Tongue (tissue), 3 donors: ENCODE measurements at places on chromosomes 5 and 9. TPM values are rescaled to one million over a fixed set of nuclear protein-coding genes. Genes with fewer than 3 reads are reported as not detected.

- no peak for DNase-seq
Measured at GRCh38 chr5:980001-980588, 28.5 kb upstream of the NKD2 start.

DNA sequence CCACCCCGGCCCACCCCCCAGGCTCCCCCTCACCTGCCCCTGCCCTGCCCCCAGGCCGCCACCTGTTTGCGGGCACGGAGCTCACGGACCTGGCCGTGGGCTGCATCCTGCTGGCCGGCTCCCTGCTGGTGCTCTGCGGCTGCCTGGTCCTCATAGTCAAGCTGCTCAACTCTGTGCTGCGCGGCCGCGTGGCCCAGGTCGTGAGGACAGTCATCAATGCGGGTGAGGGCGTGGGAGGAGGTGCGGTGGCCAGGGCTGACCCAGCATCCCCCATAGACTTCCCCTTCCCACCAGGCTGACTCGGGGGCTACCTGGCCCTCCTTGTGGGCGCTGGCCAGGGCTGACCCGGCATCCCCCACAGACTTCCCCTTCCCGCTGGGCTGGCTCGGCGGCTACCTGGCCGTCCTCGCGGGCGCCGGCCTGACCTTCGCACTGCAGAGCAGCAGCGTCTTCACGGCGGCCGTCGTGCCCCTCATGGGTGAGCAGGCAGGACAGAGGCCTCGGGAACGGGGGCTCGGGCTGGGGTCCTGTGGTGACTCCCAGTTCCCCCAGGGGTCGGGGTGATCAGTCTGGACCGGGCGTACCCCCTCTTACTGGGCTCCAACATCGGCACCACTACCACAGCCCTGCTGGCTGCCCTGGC lies 3.5 kb downstream of the SLC34A3 start:
- DNase-seq: no peak

DNA sequence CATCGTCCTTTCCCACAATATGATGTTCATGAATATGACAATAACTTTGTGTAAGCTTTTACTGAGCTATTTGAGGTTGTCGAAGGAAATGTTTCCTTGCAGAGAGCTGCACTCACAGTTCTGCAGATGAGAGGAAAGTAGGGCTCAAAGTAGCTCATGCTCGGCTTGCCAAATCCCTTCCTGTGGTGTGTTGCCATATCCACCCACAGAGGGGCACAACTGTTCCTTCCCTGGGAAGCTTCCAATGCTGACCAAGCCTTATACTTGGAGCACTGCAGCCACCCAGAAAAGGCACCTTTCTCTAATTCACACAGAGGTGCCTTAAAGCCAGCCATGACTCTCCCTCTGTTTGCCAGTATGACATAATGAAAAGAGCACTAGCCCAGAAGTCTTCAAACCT lies 390.3 kb downstream of the CAAP1 start:
- DNase-seq: peak; percentile 50

GRCh38 chr9:4335631-4336030 lies 35.8 kb upstream of the GLIS3 start:
- no peak for DNase-seq

- DNase-seq: no peak
Measured at GRCh38 chr9:8205576-8205975, 406.0 kb upstream of the DMAC1 start.

Gene RICTOR
- 58.9 TPM for total RNA-seq

Gene DNAH5
- total RNA-seq: 0.92 TPM

DNA sequence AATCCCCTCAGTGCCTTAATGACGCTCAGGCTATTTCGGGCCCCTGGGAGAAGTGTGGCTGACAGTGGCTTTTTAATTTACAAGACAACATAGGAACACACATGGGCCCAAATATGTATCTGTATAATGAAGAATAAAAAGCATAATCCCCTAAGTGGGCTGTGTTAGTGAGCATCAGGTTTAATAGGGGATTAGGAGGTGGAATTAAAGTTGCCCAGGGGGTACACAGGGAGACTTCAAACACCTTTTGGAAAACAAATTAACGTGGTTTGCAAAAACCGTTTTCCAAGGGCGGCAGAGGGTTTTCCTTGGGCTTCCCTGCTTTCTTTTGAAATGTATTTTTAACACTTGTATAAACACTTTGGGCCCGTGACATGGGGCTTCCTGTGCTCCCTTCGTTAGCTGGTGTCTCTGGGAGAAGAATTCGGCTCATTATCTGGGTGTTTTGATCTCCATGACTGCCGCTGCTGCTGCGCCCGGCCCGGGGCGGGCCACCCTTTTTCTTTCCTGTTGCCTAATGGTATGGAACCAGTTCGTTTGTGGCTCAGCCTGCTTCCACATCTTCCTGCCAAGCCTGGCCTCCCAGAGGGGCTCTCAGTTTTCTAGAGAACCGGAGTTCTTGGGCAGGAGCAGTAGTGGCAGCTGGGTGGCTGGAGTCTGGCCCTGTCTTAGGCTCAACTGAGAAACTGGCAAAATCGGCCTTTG lies 173.0 kb downstream of the MACROH2A1 start:
- DNase-seq: peak; percentile 90

- peak; percentile 61 for DNase-seq
Measured at GRCh38 chr5:107570805-107571531, 99.8 kb downstream of the EFNA5 start.

- DNase-seq: peak; percentile 22
Measured at GRCh38 chr5:102737805-102738469, 17.2 kb upstream of the PAM start.

Gene PCDHB4
- 4.0 TPM for total RNA-seq
